Stimulated activated CD4-positive, alpha-beta T cell treated with anti-CD3 and anti-CD28 coated beads, Interleukin-2, amount 100 ng/mL, for 4 hours (primary cell): ENCODE measurements at places on chromosomes 2 and 18.

DNA sequence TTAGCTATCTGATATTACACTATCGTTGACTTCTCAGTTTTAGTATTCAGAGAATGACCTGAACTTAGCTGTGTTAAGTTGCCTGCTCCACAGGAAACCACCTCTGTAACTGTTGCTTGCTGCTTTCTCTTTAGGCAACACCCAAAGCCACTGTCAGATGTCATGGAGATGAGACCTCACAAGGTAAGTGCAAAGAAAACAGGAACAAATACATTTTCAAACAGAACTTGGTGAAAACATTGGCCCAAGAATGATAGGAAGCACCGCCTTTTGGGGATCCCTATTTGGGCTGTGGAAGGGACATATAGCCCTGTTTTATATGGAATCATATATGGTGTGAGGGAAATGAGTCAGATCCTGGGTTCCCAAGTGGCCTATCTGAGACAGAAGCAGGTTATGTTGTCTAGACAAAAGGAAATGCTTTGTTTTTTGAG lies 143.4 kb downstream of the UBE2E3 start:
- peak; percentile 27 for DNase-seq

DNA sequence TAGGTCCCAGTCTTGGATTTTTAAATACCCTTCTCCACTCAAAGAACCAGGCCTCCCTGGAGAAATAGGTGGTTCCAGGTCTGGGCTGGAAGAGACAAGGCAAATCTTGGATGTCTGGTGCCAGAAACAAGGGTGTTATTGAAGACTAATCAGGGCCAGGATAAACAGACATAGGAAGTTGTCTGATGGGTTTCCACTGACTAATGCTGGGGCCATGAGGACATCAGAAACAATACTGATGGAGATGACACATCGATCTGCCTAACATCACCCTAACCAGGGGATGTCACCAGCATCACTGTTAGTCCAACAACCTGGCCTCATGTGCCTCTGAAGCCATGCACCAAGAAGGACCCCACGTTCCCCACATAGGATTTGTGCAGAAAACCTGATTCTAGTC lies 42.5 kb upstream of the GLI2 start:
- no peak for DNase-seq

- no peak for DNase-seq
Observed at GRCh38 chr2:105487142-105488069, 88.6 kb upstream of the FHL2 start.

GRCh38 chr2:218870984-218871344 lies 9.7 kb upstream of the WNT10A start:
- DNase-seq = no peak

- DNase-seq = peak; percentile 6
Observed at GRCh38 chr2:118223992-118224894, 136.0 kb downstream of the INSIG2 start.
